T-helper 22 cell (primary cell): ENCODE measurements at places on chromosomes 13 and 19.
A peak's percentile ranks its signal among the peaks of the same experiment; 100 is the strongest.

GRCh38 chr13:33860526-33860925 lies 42.6 kb downstream of the RFC3 start:
- DNase-seq: no peak

- no peak for DNase-seq
Observed at GRCh38 chr13:51041126-51041525, 69.9 kb downstream of the C13orf42 start.

- DNase-seq: no peak
Observed at GRCh38 chr13:26681036-26681435, 79.5 kb downstream of the GPR12 start.

- DNase-seq: no peak
Observed at GRCh38 chr13:113170511-113170910, 12.1 kb downstream of the PROZ start.

- no peak for DNase-seq
Observed at GRCh38 chr13:45951724-45952123, 100.2 kb upstream of the SIAH3 start.

DNA sequence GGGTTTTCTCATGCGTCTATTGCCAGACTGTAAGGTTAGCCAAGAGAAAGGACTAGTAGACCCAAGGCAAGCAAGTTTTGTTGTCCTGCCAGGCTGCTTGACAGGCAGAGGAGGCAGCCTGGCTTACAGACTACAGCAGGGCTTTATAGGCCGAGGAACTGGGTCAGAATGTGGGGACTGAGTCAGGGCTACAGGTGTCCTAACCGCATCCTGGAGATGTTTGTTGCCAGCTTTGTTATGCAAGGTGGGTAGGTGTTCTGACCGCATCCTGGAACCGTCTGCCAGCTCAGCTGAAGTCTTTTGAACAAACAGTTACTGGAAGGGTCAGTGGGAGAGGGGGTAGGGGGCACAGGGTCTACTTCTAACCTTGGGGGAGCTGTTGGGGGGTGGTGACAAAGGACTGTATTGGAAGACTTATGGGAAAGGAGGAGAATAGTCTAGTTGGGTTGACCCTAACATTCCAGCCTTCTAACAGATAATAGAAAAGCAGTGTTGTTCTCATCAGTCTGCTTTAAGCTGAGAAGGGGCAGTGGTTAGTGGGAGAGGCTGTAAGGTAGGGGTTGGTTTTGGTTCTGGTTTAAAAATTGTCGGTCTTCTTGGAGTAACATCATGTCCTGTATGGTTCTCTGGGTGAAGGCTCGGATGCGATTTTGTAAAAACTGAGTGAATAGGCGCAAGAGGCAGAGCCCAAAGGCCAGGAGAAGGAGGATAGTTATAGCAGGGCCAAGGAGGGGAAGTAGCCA lies 913.8 kb upstream of the SLITRK5 start:
- DNase-seq: peak; percentile 3

DNA sequence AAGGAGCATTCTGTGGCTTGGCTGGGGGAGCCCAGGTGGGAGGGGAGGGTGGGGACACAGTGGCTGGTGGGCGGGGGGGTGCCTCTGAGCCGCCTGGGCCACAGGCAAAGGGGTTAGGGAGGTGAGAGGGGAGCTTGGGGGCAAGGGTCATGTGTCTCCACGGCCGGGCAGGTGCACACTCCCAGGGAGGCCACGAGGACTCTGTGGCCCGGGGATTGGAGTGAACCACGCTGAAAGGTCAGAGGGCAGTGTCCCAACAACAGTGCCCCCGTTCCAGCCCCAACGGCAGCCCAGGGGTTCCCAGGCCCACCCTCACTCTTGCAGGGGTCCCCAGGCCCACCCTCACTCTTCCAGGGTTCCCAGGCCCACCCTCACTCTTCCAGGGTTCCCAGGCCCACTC lies 9.6 kb downstream of the C2CD4C start:
- no peak for DNase-seq

- no peak for DNase-seq
Observed at GRCh38 chr13:98443329-98443728, 133.6 kb downstream of the STK24 start.

GRCh38 chr19:19568802-19569756 lies 31.0 kb downstream of the CILP2 start:
- DNase-seq: no peak

- DNase-seq: no peak
Observed at GRCh38 chr13:24036115-24036514, 124.4 kb upstream of the SPATA13 start.

DNA sequence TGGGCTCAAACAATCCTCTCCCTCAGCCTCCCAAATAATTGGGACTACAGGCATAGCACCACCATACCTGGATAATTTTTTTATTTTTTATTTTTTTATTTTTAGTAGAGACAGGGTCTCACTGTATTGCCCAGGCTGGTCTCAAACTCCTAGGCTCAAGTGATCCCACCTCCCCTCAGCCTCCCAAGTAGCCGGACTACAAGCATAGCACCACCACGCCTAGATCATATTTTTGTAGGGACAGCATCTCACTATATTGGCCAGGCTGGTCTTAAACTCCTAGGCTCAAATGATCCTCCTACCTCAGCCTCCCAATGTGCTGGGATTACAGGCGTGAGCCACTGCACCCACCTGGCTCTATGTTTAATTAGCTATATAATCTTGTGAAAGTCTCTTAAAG lies 114.2 kb downstream of the TRPC4 start:
- DNase-seq: no peak

- no peak for DNase-seq
Observed at GRCh38 chr19:46606019-46606418, 4.9 kb downstream of the CALM3 start.

- no peak for DNase-seq
Observed at GRCh38 chr19:29666578-29667386, 1.5 kb downstream of the PLEKHF1 start.

GRCh38 chr13:110030394-110030928 lies 244.1 kb upstream of the IRS2 start:
- DNase-seq: no peak

GRCh38 chr13:25237083-25237482 lies 50.2 kb downstream of the MTMR6 start:
- DNase-seq: no peak

DNA sequence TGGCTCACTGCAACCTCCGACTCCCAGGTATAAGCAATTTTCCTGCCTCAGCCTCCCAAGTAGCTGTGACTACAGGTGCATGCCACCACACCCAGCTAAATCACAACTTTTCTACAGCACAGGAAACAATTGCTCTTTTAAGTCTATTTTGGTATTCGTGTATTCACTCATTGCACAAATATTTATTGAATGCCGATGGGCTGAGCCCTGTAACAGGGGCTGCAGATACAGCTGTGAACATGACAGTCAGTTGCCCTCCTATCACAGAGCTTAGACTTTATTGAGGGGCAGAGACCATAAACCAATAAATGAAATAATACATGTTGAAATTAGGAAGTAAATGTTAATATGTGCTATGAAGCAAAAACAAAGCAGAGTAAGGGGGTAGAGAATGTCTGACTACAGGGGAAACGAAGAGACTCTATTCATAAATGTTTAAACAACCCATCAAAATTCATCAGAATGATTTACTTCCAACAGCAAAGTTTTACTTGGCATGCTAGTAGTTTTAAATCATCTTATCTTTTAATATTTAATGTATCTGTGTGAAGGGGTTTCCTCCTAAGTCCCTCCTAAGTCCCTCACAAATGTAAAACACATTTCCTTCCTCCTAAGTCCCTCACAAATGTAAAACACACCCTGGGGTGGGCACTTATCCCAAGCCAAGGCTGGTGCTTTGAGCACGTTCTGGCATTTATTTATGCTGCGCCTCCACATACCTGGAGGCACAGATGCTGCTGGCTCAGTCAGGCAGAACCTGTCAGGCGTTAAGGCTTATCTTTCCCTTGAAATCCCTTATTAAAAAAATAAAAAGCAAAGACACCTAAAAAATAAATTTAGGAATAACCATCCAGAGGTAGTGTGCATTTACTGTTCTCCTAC lies 140.8 kb downstream of the MIPEP start:
- no peak for DNase-seq

DNA sequence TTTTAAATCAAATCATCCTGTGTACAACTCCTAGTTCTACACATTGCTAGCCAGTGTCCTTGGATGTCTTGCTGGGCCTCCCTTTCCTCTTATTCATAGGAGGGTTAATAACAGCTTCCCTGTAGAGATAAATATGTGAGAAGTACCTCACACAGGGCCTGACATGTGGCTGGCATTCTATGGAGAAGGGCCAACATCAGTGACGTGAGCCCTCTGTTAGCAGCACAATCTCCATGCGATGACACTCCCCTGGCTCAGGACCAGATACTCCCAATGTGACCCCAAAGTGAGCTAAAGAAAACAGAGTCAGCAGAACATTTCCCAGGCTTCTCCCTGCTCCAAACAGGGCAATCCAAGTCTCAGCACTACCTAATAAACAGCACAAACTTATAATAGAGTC lies 818.4 kb downstream of the DIAPH3 start:
- DNase-seq: no peak

DNA sequence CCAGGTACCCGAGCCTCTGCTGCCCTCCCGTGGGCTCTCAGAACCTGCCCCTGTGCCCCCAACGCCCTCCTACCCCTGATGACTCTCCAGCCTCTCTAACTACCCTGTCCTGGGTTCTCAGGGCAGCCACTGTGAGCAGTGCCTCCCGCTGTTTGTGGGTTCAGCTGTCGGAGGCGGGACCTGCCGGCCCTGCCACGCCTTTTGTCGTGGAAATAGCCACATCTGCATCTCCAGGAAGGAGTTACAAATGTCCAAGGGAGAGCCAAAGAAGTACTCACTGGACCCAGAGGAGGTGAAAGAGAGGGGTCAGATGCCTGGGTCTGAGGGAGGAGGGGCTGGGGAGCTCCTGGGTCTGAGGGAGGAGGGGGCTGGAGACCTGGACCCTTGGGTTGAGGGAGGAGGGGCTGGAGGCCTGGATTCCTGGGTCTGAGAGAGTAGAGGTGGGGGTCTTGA lies 20.0 kb downstream of the CNFN start:
- no peak for DNase-seq

GRCh38 chr13:98821372-98822224 lies 69.1 kb upstream of the SLC15A1 start:
- DNase-seq: no peak

DNA sequence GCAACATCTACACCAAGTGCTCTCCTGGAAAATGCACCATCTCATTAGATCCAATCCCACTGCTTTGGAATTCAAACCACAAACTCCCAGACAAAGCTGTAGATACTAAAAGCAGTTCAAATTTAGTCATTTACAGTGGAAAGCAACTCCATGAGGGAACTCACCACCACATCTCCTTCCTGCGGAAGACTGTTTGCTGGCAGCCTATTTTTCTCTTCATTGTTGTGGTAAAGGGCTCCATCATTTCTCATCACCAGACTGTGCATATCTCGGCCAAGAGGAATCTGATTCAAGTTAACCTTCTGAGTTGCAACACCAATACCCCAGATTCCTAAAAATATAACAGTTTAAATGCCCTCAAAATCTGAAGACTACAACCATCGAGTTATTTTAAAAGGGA lies 8.4 kb downstream of the SPRYD7 start:
- no peak for DNase-seq

- no peak for DNase-seq
Observed at GRCh38 chr13:19726611-19727010, 56.1 kb downstream of the PSPC1 start.
